Stomach (tissue), 19 donors: ENCODE measurements at places on chromosomes 16 and 17. TPM values are rescaled to one million over a fixed set of nuclear protein-coding genes. Genes with fewer than 3 reads are reported as not detected.

- DNase-seq = no peak
These were observed 31.0 kb downstream of the LDHD start for GRCh38 chr16:75085556-75085955.

DNA sequence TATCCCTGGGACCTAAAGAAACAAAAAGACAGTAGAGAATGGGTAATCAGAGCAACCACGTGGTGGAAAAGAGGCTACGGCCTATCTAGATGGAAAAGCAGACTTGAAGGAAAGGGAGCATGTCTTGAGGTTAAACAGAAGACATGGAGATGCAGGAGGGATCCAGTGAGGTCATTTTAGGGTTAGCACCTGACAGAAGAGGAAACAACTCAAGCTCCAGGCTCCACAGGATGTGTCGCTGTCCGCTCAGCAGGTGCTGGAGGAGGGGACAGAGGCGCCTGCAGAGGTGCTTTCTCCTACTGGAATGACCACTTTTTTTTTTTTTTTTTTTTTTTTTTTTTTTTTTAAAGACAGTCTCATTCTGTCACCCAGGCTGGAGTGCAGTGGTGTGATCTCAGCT lies 47.5 kb upstream of the CLEC3A start:
- DNase-seq = no peak

DNA sequence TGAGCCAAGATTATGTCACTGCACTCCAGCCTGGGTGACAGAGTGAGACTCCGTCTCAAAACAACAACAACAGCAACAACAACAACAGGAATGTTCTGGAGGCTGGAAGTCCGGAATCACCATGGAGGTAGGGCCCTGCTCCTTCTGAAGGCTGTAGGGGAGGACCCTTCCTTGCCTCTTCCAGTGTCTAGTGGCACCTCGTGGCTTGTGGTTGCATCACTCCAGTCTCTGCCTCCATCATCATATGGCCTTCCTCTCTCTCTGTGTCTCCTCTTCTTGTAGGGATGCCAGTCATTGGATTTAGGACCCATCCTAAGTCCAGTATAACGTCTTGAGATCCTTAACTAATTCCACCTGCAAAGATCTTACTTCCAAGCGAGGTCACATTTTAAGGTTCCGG lies 14.0 kb downstream of the NAGPA start:
- DNase-seq = no peak

TMC5 gene
- total RNA-seq = 92.7 TPM

- no peak for DNase-seq
These were observed 32.4 kb downstream of the LCMT1 start for GRCh38 chr16:25143928-25144327.
